ENCODE measurements at places on chromosomes 6 and 20. TPM values are rescaled to one million over a fixed set of nuclear protein-coding genes. Genes with fewer than 3 reads are reported as not detected.
A peak's percentile ranks its signal among the peaks of the same experiment; 100 is the strongest.

AK9 gene
- 5.0 TPM for total RNA-seq

FOXS1 gene
- total RNA-seq, result not detected

MOXD1 gene
- total RNA-seq, result 4.3 TPM

PSMF1 gene
- total RNA-seq, result 84.2 TPM

SLC24A3 gene
- 3.0 TPM for total RNA-seq

ID1 gene
- 452 TPM for total RNA-seq

SRXN1 gene
- 26.6 TPM for total RNA-seq

LCA5 gene
- total RNA-seq, result 3.3 TPM

PNLDC1 gene
- total RNA-seq, result 0.12 TPM

TCP11 gene
- 0.62 TPM for total RNA-seq

MUC22 gene
- not detected for total RNA-seq

- peak; percentile 86 for DNase-seq
Observed at GRCh38 chr20:40945754-40946450, 82.7 kb upstream of the TOP1 start.

GRCh38 chr6:21402368-21402767 is 191.2 kb upstream of the SOX4 start:
- DNase-seq, result no peak

GRCh38 chr6:151229401-151230276 is 10.1 kb upstream of the AKAP12 start:
- DNase-seq, result peak; percentile 71

- DNase-seq, result peak; percentile 63
Observed at GRCh38 chr6:152078804-152079203, 271.3 kb downstream of the ESR1 start.

DNA sequence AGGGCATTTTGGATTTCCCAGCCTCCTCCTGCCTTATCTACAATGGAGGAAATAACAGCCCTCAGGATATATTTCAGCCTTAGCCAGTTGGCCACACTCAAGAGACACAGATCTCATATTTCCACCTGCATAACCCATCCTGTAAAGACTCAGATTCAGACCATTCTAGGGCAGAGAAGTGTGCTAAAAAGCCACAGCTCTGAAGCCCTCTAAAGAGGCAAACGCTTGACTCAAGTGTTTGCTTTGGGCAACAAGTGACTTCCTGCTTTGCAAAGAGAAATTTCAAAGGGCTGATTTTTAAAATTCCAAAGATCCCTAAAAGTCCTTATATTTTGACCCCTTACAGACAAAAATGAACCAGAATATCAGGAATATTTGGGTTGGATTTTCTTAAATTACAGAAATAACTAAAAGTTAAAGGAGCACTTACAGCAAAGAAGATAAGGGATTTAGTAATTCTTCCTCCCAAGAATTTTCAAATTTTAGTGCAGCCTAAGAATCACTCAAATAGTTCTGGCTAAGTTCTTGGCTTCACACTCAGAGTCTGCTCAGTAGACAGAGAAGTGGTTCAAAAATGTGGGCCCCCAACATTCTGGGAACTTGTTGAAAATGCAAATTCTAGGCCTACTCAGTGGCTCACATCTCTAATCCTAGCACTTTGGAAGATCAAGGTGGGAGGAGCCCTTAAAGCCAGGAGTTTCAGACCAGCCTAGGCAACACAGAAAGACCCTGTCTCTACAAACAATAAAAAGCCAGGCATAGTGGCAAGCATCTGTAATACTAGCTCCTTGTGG is 18.9 kb upstream of the ADGRF5 start:
- no peak for DNase-seq

DNA sequence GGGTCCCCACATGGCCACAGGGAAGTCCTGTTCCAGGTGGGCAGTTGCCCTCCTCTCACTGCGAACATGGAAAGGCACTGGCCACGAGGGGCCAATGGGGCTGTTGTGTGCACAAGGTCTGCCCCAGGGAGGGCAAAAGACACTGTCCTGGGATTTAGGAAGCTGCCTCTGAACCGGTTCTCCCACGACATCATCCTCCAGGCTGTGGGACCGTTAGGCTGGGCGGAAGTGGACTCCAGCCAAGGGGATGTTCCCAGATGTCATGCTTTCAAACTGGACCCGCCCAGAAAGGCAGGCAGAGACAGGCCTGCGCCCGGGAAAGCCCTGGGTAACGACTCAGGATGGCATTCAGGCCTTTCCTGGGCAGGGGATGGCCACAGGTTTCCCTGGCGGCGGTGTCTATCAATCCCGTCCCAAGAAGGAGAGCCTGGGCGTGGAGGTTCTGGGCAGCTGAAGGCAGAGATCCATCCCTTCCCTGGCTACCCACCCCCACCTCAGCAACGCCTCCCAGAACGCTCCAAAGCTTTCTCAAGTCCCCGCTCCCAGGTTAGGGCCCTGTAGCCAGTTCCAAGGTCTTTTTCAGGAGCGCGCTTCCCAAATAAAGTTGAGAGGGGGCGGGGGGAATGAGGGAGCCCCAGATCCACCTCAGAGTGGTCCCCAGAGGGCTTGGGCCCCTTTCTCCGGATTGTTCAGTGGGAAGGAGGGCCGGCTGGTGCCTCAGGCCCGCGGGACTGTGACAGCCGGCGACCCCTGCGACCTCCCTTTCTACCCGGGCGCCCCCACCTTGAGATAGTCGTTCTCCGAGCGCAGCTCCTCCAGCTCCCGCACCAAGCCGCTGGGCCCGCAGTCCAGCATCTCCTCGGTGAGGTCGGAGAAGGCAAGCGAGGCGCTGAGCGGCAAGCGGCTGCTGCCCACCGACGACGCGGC is 13.8 kb upstream of the TLDC2 start:
- peak; percentile 67 for DNase-seq

- no peak for DNase-seq
Observed at GRCh38 chr6:45587229-45588060, 209.7 kb upstream of the SUPT3H start.

- no peak for DNase-seq
Observed at GRCh38 chr20:45316150-45317080, 8.3 kb upstream of the MATN4 start.

DNA sequence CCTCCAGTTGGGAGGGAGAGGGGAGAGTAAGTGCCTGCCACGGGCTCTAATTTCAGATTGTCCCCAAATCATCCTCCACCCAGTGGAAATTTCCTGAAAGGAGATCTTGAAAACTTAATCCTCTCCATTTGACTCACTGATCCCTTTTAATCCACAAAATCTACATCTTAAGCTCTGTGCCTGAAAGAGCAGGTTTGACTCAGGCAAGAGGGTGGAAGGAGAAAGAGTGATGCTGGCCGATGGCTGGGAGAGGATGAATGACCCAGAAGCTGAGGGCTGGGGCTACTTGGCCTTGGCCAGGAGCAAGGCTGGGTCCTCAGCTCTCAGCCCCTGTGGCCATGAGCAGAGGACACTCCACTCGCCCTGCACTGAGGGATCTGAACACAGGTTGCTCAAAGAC is 8.1 kb downstream of the BPIFA2 start:
- DNase-seq, result no peak

- DNase-seq, result no peak
Observed at GRCh38 chr20:54355631-54356280, 119.6 kb upstream of the DOK5 start.

DNA sequence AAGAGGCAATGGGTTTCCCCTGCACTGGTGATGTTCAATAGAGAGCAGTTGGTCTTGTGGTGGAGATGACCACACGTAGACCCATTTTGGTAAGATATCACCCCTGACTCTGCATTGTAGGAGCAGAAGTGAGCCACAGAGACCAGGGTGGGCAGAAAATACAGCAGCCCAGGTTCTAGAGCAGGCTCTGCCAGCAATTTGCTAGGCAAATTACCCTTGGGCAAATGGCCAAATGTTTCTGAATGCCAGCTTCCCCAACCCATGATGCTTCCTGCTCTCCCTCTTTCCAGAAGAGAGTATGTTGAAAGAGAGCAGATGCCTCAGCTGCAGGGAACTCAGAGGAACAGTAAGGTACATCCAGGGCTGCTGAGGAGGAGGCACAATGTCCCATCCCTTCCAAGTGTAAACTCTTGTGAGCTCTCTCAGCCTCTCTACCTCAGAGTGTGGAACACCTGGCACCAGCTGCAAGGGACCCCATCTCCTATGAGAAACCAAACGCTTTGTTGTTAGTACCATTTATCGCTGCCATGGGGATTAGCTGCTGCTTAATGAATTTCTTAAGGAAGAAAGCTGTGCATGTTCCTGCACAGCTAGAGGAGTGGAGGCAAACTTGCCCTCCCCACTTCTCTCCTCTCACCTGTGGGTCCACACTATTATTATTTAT is 317.5 kb upstream of the MOCS1 start:
- DNase-seq, result no peak

DNA sequence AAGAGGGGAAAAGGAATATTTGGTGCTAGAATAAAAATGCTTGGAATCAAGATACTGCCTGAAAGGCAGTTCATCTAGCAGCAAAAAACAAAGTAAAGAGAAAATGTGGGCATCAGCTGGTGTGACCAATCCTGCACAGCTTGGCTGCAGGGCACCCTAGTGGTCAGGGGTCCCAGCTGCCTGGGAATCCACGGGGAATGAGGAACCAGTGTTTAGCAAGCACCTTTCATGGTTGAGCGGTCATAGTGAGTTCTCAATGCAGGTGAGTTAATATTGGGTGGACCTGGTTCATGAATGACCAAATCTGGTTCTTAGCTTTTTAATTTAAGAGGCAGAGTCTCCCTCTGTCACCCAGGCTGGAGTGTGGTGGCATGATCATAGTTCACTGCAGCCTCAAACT is 53.3 kb downstream of the CAP2 start:
- peak; percentile 32 for DNase-seq

DNA sequence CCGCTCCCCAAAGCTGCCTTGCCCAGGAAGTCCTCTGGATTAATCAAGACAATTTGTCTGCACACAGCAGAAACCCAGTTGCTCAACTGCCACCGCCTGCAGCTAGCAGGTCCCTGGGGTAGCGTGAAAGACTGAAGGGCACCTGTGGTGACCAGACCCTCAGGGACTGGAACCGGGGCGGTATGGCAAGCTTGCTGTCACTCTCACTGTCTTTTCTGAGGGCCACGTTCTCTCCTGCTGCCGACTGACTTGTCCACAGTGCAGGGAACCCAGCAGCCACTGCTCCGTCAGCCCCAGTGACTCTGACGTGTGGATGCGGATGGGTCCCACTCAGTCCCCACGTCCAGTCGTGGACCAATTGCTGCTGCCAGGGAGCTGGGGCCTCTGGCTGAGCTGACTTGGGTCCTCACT is 72.8 kb upstream of the PMEPA1 start:
- no peak for DNase-seq

- DNase-seq, result peak; percentile 85
Observed at GRCh38 chr6:13908955-13909381, 15.8 kb upstream of the RNF182 start.

GRCh38 chr20:50636601-50637540 is 54.5 kb downstream of the RIPOR3 start:
- DNase-seq, result peak; percentile 29

DNA sequence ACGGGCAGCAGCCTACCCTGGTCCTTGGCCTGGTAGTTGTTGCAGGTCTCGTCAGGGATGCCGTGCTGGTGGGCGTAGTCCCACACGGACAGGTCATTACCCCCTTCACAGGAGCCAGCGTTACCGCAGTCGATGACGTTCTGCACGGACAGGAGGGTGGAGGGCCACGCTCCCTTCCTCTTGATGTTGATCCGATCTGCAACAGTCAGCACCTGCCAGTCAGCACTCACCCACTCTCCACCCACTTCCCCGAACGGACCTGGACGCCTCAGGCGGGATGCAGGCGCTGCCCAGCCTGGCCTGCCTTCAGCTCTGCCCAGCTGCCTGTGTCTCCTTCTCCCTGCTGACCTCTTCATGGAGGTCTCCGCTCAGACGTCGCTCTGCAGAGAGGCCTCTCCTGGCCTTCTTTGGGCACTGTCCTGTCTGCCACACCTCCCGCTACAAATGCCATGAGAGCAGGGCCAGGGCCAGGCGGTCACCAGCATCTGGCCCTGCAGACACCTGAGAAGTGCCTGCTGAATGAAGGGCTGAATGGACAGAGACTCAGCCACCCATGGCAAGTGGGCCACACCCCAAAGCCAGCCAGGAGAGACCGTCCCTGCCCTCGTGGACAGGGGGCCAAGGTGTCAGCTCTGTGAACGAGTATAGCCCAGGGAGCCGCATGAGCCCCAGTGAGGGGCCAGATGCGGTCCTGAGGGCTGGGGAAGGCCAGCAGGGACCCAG is 5.4 kb downstream of the CTSZ start:
- no peak for DNase-seq

GRCh38 chr6:10478187-10479040 is 42.7 kb upstream of the GCNT2 start:
- DNase-seq, result peak; percentile 85

DNA sequence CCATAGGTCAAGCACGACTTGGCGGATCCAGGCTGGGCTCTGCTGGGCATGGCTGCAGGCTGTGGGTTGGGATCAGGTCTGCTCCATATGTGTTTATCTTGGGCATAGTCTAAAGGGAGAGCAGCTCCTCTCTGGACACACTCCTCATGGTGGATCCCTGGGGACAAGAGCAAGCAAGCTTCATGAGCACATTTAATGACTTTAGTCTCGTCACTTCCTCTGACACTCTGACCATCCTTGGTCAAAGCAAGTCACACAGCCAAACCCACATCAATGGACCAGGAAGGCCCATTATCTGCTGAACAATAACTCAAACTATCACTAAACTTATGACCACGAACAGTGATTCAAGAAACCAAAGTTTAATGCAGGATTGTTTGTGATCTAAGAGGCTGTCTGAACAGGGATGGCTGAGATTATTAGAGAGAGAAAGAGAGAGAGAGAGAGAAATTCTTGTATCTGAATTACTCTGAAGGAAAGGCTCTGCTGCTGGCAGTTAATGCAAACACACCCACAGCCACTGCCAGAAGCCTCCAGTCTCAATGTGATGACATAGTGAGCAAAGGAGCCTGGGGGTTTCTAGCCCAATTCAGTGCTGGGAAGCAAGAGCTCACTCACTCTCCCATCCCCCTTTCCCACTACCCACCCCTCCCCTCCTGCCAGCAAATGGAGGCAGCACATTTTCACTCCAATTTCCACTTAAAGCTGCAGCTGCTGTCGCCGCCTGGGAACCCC is 490.2 kb upstream of the SULF2 start:
- peak; percentile 44 for DNase-seq

DNA sequence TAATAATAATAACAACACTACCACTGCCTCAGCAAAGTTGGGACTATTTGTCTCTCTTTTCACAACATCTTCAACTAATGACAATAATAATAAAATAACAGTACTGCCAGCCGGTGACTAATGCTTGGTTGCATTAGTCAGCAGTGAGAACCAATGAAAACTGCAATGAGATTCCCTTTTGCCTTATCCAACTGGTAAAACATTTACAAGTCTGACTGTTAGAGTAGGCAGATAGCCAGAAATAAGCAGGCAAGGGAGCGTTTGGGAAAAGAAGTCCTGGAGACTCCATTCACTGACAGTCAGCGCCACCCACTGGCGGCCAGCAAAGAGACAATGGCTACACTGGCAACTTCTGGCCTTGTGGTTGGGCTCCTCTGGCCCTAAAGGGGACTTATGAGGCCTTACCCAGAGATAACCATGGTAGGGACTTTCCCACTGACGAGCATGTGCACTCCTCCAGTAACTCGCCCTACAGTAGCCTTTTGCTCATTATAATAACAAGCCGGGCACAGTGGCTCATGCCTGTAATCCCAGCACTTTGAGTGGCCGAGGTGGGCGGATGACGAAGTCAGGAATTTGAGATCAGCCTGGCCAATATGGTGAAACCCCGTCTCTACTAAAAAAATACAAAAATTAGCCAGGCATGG is 3.4 kb upstream of the NSFL1C start:
- peak; percentile 89 for DNase-seq
